ENCODE measurements at places on chromosomes 5 and 9.

GRCh38 chr5:137155261-137156000 lies 343.7 kb downstream of the SPOCK1 start:
- no peak for DNase-seq

- no peak for DNase-seq
These were observed 424.8 kb upstream of the DMAC1 start for GRCh38 chr9:8224381-8224801.

DNA sequence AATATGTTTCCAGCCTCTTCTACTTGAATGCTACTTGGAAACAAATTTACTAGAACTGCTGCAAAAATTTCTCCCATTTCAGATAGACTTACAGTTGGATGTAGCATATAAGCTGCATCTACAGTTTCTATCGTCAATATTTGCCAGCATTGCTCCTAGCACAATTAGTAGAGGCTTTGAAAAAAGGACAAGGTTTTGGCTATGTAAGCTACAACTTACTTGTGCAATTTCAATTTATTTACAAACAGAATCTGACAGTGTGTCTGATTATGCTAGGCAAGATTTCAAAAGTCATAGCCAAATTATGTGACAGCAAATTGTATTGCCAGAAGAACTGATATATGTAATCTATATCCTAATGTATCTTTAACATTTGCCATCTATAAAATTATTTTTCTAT lies 628.4 kb upstream of the FAM174A start:
- no peak for DNase-seq

GRCh38 chr9:36456480-36457065 lies 56.5 kb upstream of the RNF38 start:
- DNase-seq = no peak

DNA sequence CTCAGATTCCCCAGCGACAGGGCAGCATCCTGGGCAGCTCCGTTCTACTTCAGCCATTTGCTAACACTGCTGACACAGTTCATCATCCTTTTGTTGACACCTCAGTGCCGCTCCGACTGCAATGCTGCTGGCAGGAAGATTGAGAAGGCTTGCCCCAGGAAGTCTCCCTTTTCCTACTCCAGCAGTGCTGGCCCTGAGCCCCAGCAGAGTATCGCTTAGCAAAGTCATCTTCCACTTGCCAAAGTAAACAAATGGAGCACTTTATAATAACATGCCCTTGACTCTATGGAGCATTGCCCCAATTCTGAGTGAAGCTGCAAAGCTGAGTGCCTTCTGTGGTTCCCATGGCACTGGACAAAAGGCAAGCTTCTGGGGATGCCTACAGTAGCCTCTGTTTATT lies 32.2 kb downstream of the PRLR start:
- no peak for DNase-seq

DNA sequence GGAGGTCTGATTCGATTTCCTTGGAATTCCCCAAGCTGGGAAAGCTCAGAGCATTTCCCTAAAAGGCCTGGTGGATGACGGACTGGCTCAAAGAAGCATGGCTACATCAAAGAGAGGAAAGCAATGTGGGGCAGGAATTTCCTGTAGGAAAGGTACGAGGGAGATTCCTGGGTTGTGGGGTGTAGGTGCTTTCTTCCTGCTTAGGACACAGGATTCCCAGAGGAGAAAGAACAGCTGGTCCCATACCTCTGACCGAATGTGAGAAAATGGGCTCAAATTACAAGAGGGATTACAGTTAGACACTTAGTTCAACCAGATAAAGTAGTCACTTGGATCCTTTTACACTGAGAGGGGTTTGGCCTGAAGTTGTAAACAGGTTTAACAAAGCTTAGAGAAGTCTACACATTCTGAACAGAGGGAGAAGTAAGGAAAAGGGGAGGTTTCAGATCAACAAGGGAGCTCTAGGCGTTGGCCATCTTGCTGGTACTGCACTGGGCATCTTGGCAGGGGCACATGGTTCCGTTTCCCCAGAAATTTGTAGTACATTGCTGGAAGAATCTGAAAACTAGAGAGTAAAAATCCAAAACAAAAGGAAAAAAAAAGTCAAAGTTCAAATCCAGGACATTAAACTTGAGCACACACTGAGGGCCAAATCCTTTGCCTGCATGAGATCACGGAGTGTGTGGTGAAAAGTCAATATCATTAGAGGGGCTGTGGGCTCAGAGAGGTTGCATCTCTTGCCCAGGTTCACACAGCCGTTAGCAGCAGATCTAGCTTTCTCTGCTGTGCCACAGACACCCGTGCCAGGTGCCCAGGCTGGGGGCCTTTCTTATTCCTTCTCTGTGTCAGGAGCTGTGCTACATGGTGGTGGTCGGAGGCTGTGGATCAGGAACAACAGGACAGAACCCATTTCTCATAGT lies 171.3 kb downstream of the RGS3 start:
- DNase-seq = no peak

DNA sequence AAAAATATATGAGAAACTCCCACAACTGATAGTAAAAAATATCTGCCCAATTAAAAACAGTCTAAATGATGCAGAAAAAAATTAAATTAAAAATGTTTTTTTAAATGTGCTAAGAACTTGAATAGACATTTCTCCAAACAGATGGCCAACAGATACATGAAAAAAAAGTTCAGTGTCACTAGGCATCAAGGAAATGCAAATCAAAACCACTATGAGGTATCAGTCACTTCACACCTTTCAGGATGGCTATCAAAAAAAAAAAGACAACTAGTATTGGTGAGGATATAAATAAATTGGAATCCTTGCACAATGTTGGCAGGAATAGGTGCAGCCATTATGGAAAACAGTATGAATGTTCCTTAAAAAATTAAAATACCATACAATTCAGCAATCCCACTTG lies 16.6 kb downstream of the ZNF131 start:
- no peak for DNase-seq

- DNase-seq = peak; percentile 23
These were observed 33.5 kb upstream of the CKS2 start for GRCh38 chr9:89277454-89277853.

DNA sequence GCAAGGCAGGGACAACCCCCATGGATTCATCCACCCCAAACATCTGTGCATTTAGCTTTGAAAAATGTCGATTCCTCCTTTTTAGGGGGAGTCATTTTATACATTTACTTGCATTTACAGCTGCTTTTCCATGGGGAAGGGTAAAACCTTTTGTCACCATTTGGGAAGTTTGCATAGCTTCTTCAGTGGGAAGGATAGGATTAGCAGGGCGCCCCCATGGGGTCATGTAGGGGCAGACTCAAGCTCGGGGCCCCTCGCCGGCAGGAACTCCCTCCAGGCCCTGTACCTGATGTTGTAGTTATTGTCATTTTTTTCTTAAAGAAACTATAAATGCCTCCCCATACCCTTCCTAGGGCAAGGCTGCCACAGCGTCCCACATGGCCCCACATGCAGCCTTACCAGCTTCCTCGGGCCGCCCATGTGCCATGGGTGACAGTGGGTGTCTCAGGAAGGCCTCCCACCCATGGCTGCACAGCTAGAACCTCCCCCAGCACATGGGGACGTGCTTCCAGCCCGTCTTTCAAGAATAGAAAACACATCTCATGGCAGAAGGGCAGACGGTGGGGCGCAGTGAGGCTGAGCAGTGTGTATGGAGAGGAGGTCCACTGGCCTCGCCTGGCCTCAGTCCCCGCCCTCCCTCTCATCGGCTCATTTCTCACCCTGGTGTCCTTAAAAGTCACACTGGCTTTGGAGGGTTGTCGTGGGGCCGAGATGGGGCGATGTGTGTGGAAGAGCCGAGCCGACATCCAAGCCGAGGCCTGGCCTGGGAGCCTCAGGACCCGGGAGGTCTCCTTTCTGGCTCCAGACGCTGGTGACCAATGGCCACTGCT lies 76.1 kb upstream of the OTULINL start:
- DNase-seq = no peak

DNA sequence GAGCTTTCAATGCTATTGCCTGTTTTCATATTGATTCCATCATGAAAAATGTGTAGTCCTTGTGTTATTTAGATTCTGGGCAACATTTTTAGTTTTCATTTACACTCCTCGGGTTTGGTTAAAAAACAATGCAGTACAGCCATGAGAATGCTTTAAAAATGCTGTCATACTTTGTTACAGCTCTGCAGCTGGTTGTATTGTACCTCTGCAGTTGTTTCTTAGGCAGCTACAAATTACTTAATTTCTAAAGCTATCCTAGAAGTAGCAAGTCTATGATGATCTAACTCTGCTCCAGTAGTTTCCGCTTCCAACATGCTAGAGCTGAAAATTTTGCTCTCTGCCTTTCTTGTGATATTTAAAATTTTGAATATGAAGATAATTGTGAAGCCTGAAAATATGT lies 20.2 kb downstream of the SNX18 start:
- DNase-seq = no peak

DNA sequence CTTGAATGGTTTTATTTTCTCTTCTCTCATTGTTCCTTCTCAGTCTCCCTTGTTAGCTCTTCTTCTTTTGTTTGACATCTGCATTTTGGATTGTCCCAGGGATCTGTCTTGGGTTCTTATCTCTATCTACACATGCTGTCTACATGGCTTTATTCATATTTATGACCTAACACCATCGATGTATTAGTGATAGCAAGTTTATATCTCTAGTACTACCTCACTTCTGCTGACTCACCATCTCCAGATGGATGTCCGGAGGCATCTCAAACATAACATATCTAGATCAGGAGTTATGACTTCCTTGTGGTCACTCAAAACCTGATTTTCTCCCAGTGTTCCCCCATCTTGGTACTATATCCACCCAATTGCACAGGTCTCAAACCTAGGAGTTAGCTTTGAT lies 19.2 kb upstream of the SELENOP start:
- DNase-seq = no peak

DNA sequence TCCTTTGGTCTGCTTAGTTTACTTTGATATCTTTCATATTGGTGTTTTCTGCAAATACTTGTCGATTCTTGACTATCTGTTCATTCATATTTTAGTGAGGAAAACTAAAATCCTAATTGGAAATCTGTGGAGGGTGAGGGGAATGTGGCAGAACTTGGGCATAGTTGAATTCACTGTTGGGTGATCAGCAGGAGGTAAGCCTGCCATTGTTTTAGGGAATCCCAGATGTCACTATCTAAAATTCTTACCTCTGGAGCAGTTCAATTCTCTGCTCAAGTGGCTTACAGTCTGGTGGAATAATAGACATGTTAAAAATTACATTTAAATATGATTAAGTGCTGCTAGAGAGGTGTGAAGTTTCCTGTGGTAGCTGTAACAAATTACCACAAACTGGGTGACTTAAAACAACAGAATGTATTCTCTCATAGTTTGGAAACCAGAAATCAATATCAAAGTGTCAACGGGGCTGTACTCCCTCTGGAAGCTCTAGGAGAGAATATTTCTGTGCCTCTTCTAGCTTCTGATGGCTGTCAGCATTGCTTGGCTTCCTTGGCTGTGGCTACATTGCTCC lies 90.3 kb upstream of the GCNT4 start:
- DNase-seq = no peak

DNA sequence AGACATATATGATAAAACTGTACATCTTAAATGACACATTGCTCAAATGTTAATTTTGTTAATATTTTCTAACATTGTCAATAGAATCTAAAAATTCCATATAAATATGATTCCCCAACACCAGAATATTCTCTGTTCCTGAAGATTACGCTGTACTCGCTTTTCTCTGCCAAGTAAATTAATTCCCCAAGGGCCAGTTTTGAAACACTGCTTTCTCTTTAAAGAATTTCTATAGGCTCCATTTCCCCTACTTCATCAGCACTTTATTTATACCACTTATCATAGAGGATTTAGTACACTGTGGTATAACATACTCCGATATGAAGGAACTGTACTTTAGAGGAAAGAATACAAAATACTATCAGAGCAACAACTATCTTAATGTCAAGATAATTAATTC lies 101.4 kb upstream of the ACOT12 start:
- DNase-seq = no peak

GRCh38 chr9:134708672-134709038 lies 67.1 kb downstream of the COL5A1 start:
- DNase-seq = no peak

- DNase-seq = no peak
These were observed 360.2 kb downstream of the DEPDC1B start for GRCh38 chr5:60339691-60340201.

DNA sequence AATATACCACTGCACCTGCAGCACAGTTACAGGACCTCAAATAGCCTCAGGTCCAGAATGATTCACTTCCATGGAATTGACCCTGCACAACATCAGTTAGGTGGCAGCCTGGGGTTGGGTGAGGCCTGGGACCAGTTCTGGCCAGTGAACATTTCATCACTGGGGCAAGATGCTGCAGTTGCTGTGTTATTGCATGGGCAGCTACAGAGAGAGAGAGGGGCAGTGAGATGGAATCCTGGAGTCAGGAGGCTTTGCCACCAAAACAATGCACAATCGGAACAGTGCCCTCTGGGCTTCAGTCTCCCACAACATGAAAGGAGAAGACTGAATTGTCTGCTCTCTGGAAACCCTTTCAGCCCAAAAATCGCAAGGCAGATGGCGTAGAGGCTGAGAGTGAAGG lies 51.8 kb downstream of the SH3TC2 start:
- DNase-seq = no peak

DNA sequence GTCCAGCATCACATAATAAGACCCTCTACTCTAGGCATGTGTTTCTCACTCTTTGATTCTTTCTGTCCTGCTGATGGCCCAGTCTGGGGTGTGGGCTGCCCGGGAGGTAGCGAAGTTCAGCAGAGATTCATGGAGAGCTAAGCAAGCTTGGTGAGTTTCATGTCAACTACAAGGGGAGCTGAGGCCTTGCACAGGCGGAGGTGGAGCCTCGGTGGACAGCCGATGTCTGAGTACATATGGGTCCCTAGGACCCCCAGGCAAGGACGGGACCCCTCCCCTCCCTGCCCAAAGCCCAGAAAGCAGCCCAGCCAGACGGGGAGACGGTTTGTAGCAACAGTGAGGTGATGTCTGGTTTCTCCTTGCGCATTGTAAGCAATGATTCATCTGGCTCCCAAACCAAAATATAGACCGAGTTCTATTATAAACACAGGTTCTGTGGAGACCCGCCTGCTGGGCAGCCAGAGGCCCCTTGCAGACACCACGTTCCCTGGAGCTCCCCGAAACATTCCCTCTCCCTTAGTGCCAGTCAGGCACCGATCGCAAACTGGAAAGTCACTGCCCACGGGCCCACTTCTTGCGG lies 45.5 kb downstream of the COL27A1 start:
- no peak for DNase-seq

DNA sequence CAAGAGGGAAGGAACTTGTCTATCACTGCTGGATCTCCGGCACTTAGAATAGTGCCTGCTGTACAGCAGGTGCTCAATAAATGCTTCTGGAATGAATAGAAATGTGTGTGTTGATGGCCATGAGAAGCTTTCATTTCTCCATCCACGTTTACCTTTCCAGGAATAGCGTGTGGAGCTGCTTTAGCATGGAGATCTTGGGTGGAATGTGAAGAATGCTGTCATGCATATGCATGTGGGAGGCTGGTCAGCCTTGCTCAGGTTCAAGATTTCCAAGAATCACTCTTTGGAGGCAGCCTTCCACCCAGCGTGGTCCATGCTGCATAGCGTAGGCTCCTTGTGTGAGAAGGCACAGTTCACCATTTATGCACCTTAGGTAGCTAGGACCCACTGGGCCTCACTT lies 19.2 kb downstream of the COL15A1 start:
- DNase-seq = no peak
